ENCODE measurements at places on chromosomes 2 and 18. TPM values are rescaled to one million over a fixed set of nuclear protein-coding genes. Genes with fewer than 3 reads are reported as not detected.

Gene SPRED2
- total RNA-seq = 55.4 TPM

DNA sequence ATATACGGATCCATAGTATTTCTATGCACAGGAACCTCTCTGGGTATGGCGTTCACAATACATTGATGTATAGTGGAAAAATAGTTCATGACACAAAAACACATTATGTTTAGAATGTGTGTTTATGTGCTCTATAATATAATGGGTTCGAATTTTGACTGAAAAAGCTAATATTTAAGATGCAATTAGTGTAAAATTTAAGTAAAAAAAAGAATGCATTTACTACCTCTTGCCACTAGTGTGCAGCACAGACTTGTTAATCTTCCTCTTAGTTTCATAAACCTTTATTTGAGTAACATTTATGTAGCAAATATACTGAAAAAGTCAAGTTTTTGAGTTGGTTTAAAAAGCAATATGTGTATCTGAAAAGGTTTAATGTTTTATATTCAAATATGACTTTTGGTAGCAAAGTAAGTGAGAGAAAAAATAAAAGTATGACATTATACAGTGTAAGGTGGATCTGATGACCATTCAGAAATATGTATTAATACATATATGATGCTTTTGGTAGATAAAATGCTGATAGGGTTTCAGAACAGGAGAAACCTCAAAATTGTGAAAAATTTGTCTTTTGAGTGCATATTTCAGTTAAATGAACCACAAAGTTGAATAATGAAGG lies 49.4 kb downstream of the CCDC102B start:
- no peaks in the 10 kb centered on the region for H3K4me1 ChIP-seq
- no peaks in the 10 kb centered on the region for H3K36me3 ChIP-seq

- no peak for DNase-seq
- no peak overlapping the region for H3K27ac ChIP-seq
- H3K27me3 ChIP-seq = no peaks in the 10 kb centered on the region
- no peak overlapping the region for H3K4me3 ChIP-seq
- no peaks in the 10 kb centered on the region for H3K36me3 ChIP-seq
Measured at GRCh38 chr18:27423581-27423980, 238.5 kb upstream of the CHST9 start.

DNA sequence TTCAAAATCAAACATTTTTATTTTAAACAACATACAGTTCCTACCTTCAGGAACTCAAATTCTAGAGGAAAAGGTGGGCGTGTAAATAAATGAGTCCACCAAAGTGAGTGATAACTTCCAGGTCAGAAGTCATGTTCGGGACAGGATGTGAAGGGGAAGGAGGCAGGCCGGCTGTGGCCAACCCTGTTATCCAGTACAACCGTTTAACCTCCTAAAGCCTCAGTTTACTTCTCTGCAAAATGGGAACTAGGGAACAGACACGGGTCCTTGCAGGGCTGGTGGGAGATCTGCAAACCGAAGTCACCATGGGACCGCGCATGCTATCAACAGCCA lies 373 bp downstream of the EIPR1 start:
- peak overlapping the region; percentile 97 for H3K4me3 ChIP-seq
- H3K4me1 ChIP-seq = peaks cover 45% of the 10 kb centered on the region
- DNase-seq = no peak

- DNase-seq = peak; percentile 89
- peaks cover 13% of the 10 kb centered on the region for H3K4me1 ChIP-seq
- no peaks in the 10 kb centered on the region for H3K36me3 ChIP-seq
- H3K4me3 ChIP-seq = no peak overlapping the region
Measured at GRCh38 chr2:71157124-71157793, 26.8 kb downstream of the MPHOSPH10 start.

- H3K27me3 ChIP-seq = no peaks in the 10 kb centered on the region
- H3K4me3 ChIP-seq = no peak overlapping the region
- DNase-seq = no peak
- H3K27ac ChIP-seq = no peak overlapping the region
- no peaks in the 10 kb centered on the region for H3K36me3 ChIP-seq
Measured at GRCh38 chr18:11464129-11464528, 145.3 kb upstream of the SLC35G4 start.

DNA sequence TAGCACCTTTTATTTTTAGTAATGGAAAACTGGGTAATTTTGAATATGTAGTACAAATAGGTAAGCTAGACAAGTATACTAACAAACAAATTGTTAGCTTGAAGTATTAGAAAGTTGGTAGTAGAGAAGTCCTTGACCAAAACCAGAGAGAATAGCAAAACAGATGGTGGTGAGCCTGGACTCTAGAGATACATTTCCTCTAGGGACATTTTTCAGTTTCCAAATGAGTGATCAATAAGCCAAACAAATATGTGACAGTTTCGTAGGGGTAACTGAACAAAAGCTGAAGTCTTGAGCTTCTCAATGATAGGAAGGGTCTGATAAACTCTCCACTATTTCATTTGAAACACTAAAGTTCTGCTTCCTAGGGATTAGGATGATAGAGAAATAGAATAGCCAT lies 692.0 kb upstream of the FAM98A start:
- no peak for DNase-seq
- no peaks in the 10 kb centered on the region for H3K36me3 ChIP-seq
- H3K4me1 ChIP-seq = no peaks in the 10 kb centered on the region
- H3K27ac ChIP-seq = no peak overlapping the region

- H3K27ac ChIP-seq = no peak overlapping the region
- no peak overlapping the region for H3K4me3 ChIP-seq
- no peak for DNase-seq
- peaks cover 42% of the 10 kb centered on the region for H3K4me1 ChIP-seq
Measured at GRCh38 chr2:223052548-223053483, 826 bp downstream of the KCNE4 start.

DNA sequence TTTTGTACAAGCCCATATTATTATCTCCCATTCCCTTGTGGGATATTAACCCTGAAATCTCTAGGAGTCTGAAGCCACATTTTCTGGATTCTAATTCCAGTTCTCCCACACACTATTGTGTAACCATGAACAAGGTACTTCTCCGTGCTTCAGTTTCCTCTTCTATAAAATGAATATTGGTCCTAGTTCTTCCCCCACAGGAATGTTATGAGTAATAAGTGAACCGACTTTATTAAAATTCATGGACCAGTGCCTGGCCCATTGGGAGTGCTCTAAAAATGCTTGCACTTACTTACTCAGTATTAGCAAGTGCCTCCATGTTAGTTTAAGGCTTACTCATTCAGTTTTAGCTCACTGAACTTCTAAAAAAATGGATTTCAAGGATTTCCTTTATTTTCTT lies 1.4 kb upstream of the ACMSD start:
- DNase-seq = no peak
- peaks cover 2% of the 10 kb centered on the region for H3K36me3 ChIP-seq
- peaks cover 2% of the 10 kb centered on the region for H3K27me3 ChIP-seq

DNA sequence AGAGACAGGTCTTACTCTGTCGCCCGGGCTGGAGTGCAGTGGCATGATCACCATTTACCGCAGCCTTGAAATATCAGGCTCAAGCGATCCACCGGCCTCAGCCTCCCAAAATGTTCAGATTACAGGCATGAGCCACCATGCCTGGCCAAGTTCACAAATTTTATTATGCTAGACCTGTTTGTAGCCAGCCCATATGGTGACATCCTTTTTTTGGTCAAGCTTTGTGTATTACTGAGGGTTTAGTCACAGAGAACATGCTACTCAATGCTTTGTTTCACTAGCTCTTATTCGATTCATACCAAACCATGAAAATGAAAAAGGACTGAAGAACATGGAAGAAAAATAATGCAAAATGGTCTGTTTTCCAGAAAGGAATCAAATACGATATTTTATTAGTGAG lies 41.4 kb downstream of the DGKD start:
- no peak overlapping the region for H3K4me3 ChIP-seq
- H3K27me3 ChIP-seq = no peaks in the 10 kb centered on the region
- peaks cover 5% of the 10 kb centered on the region for H3K36me3 ChIP-seq
- H3K27ac ChIP-seq = no peak overlapping the region
- H3K4me1 ChIP-seq = no peaks in the 10 kb centered on the region

GRCh38 chr18:47863041-47863440 lies 67.4 kb downstream of the SMAD2 start:
- no peaks in the 10 kb centered on the region for H3K4me1 ChIP-seq
- peaks cover 41% of the 10 kb centered on the region for H3K36me3 ChIP-seq
- H3K27ac ChIP-seq = no peak overlapping the region
- DNase-seq = no peak
- H3K4me3 ChIP-seq = no peak overlapping the region

GRCh38 chr2:38505779-38506178 lies 96.9 kb downstream of the HNRNPLL start:
- no peak overlapping the region for H3K27ac ChIP-seq
- no peak overlapping the region for H3K4me3 ChIP-seq
- H3K36me3 ChIP-seq = peaks cover 3% of the 10 kb centered on the region
